ENCODE measurements at places on chromosomes 5 and 9. TPM values are rescaled to one million over a fixed set of nuclear protein-coding genes. Genes with fewer than 3 reads are reported as not detected.

Gene BARHL1
- not detected for total RNA-seq

Gene PCDHGA12
- total RNA-seq: 9.2 TPM

Gene TMEM252
- total RNA-seq: not detected

Gene ORM2
- total RNA-seq: not detected

Gene DCTN4
- 93.9 TPM for total RNA-seq

Gene DBH
- total RNA-seq: not detected

Gene CEP78
- 5.7 TPM for total RNA-seq

Gene SPATA9
- not detected for total RNA-seq

Gene CCL27
- not detected for total RNA-seq

Gene ZNF189
- total RNA-seq: 31.9 TPM

Gene CDC25C
- 0.85 TPM for total RNA-seq

Gene SPINK9
- total RNA-seq: not detected

Gene SPINK7
- not detected for total RNA-seq

Gene MATR3
- 244 TPM for total RNA-seq

Gene GPR151
- total RNA-seq: not detected

Gene TRIP13
- 0.75 TPM for total RNA-seq

Gene HDAC3
- 49.1 TPM for total RNA-seq

Gene SMIM33
- not detected for total RNA-seq

Gene SLC45A2
- not detected for total RNA-seq

Gene ECSCR
- total RNA-seq: 15.8 TPM

Gene CTSV
- total RNA-seq: not detected

Gene CDC20B
- total RNA-seq: not detected

Gene KCNT1
- total RNA-seq: not detected

Gene CEP72
- 5.3 TPM for total RNA-seq

Gene PRRT1B
- not detected for total RNA-seq

Gene GOLPH3
- total RNA-seq: 122 TPM

Gene HTR4
- total RNA-seq: not detected

Gene NR2F1
- total RNA-seq: 2.8 TPM

Gene ACOT12
- not detected for total RNA-seq

Gene GRPEL2
- total RNA-seq: 20.4 TPM

Gene SLC27A4
- 14.2 TPM for total RNA-seq

Gene AMBP
- total RNA-seq: not detected

Gene ZNF454
- 0.51 TPM for total RNA-seq
